Mesothelial cell of epicardium (in vitro differentiated cells): ENCODE measurements at places on chromosomes 11 and 22.

- DNase-seq, result no peak
These were observed 13.6 kb downstream of the SHISAL1 start for GRCh38 chr22:44299124-44299523.

GRCh38 chr11:62708793-62709192, 1.3 kb downstream of the GNG3 start:
- no peak for DNase-seq

- no peak for DNase-seq
These were observed 23.6 kb upstream of the ETS1 start for GRCh38 chr11:128610721-128611617.

DNA sequence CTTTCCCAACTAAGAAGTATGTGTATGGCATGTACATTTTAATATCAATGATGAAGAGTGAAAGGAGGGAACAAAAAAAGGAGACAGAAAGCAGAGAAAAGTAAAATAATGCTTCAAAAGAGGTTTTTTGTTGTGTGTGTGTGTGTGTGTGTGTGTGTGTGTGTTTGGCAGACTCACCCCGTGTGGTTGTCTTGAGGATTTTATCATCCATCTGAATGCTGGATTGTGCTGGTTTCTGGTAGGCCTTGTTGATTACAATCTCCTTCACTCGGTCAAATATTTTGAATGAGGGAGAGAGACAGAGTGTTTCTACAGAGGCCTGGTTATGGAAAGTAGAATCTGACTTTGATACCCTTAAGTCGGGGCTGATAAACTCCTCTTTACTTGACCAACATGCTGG, 128.5 kb downstream of the ENTHD1 start:
- DNase-seq, result no peak

- no peak for DNase-seq
These were observed 19.4 kb downstream of the NADSYN1 start for GRCh38 chr11:71472357-71472885.

DNA sequence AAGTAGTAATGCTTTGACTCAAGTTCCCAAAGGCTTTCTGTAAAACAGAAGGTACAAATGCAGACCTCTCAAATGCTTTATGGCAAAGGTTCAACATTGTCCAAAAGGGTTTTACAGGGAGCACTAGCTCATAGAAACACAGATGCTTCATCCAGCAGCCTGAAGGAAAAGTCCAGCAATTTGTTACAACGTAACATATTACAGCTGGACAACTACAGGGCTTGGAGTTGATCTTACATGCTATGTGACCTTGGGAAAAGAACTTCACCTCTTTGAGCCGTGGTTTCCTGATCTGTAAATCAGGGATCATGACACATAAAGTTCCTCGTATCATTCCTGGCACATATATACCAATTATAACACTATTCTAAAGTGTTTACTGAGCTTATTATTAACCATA, 84.9 kb downstream of the DDIAS start:
- no peak for DNase-seq

DNA sequence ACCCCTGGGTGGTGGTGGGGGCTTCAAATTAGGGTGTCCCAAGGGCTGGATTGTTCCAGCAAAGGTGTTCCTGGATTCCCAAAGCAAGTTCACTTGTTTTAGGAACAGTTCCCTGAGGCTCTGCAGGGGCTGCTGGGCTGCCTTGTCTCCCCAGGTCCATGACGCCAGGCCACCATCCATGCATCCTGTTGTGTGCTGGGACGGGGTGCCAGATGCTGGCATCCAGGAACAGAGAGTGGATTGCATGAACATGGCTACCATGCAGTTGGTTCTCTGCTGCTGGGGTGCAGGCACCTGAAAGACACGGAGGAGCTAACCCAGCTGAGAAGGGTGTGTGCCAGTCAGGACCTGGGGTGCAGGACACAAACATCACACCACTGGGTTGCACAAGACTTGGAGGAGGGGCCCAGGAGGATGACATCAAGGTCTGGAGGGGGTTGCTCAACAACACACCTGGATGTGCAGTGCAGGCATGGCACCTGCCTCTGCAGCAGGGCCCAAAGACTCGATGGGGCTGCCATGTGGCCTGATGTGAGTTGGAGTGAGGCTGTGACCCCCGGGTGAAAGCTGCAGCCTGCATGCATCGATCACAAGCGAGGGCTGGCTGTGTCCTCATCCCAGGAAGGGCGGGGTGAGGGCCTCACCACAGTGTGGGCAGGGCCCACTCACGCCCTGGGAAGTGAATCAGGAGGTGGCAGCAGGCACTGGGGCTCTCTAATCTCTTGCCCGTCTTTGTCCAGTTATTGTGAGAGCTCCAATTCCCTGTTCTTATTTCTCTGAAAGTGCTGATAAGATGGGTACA, 74.0 kb upstream of the CLDN5 start:
- no peak for DNase-seq

DNA sequence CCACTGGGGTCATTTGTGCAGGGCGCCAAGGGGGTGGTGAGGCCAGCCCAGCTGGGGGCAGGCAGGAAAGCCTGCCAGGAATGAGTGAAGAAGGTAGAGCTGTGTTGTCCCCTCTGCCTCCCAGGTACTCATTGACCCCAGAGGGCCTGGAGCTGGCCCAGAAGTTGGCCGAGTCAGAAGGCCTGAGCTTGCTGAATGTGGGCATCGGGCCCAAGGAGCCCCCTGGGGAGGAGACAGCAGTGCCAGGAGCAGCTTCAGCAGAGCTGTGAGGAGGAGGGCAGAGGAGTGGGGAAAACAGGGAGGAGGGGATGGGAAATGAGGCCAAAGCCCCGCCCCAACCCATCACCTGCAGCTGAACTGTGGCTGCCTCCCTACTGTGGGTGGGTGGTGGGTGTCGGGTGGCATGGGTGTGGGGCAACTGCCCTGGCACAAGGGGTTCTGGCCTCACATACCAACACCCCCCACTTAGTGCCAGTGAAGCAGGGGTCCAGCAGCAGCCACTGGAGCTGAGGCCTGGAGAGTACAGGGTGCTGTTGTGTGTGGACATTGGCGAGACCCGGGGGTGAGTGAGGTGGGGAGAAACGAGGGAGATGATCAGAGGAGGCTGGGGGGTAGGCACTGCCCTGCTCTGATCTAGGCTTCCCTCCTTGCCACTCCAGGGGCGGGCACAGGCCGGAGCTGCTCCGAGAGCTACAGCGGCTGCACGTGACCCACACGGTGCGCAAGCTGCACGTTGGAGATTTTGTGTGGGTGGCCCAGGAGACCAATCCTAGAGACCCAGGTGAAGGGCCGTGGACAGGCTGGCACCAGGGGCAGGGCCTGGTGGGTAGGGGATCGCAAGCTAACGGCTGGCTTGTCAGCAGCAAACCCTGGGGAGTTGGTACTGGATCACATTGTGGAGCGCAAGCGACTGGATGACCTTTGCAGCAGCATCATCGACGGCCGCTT, 3.0 kb downstream of the MUS81 start:
- no peak for DNase-seq

GRCh38 chr22:43745411-43745770, 66.7 kb downstream of the EFCAB6 start:
- DNase-seq, result no peak

- DNase-seq, result no peak
These were observed 54.1 kb downstream of the MYH9 start for GRCh38 chr22:36333644-36334043.

DNA sequence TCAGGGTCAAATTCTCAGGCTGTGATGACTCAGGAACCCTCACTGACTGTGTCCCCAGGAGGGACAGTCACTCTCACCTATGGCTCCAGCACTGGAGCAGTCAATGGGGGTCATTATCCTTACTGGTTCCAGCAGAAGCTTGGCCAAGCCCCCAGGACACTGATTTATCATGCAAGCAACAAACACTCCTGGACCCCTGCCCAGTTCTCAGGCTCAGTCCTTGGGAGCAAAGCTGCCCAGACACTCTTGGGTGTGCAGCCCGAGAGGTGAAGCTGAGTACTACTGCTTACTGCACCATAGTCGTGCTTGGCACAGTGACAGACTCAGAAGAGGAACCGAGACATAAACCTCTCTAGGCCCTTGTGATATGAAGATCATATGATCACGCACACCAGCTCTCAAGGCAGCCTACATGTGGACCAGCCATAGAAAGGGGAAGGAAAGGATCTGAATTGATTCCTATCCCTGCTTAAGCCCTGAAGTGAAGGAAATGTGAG, 58.2 kb downstream of the ZNF280B start:
- DNase-seq, result no peak

- no peak for DNase-seq
These were observed 298.3 kb downstream of the ETS1 start for GRCh38 chr11:128289048-128289447.

DNA sequence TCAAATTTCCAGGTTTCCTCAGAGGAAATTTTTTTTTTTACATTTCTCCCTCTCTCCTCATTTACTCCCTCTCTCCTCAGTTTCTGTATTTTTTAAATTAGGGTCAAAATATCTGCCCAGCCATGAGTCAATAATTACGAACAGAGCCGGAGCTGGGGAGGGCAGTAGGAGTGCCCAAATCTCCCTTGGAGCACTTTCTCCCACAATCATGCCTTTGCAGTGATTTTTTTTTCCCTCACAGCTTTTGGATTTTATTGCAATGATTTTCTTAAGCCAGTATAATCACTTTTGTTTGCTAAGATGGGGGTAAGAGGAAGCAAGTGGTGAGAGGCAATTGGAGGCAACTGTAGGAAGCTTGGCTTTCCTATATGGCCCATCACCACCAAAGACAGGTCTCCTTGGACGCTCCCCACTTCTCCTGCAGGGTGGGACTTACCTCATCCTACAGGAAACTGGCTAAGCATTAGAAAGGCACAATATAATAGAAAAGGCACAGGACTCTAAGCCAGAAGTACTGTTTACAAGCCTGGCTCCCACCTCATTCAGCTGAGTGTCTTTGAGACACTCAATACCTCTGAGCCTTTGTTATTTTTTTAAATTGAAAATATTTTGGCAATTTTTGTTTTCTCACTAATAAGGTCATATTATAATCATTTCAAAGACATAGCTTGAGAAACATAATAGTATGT, 192.6 kb upstream of the PITPNB start:
- no peak for DNase-seq

GRCh38 chr11:117520201-117520600, 192.5 kb downstream of the CEP164 start:
- DNase-seq, result no peak

DNA sequence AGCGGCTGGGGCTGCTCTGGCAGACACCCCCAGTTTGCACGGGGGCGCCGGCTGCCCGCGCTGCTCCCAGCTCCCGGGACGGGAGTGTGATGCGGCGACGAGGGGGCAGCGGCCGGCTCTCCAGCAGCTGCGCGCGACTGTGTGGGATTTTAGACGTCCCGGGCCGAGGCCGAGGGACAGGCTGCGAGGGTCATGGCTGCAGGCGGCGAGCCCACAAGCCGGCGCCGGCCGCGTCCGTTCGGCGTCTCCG, 159 bp downstream of the FZD4 start:
- no peak for DNase-seq

DNA sequence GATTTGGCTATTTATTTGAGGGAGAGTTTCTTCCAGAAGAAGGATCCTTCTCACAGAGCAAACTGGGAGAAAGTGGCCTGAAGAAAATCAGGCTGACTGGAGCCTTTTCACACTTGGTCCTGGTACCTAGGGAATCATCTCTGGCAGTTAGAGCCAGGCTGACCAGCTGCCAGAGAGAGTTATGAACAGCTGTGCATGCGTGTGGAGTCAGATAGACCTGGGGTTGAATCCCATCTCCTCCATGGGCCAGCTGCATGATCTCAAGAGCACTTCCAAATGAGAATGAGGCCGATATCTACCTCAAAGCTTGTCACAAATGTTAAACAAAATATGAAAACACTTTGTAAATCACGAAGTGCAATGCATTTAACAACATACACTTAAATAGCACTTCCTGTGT, 390.0 kb downstream of the TENM4 start:
- DNase-seq, result no peak

DNA sequence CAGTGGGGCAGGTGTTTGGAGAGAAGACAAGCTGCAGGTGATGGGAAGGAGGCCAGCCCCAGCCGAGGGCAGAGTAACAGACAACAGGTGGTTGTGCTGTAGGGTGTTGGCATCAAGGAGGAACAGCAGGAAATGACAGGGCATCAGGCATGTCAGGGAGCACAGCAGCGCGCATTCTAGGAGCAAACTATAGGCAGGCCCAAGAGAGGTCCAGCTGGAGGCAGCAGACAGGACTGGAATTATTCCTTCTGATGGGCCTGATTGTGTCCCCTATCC, 13.6 kb downstream of the ADM start:
- DNase-seq, result no peak

- DNase-seq, result peak; percentile 13
These were observed 82.9 kb downstream of the KCNQ1 start for GRCh38 chr11:2527621-2528291.

DNA sequence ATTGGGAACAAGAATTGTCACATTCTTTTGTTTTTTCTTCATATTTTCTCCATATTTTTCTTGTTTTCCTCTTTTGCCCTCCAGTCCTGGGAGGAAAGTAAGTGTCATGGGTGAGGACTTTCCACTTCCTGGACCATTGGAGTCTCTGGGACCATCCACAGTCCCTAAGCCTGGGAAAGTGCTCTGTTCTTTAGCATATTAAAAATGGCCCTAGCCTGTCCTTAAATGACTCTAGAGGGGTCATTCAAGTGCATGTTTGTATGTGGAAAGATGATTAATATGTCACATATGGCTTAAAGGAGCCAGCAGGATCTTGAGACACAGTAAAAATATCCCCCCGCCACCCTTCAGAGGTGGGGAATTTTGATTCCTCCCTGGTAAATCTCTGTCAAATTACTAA, 20.1 kb upstream of the SCGB1D1 start:
- DNase-seq, result no peak

DNA sequence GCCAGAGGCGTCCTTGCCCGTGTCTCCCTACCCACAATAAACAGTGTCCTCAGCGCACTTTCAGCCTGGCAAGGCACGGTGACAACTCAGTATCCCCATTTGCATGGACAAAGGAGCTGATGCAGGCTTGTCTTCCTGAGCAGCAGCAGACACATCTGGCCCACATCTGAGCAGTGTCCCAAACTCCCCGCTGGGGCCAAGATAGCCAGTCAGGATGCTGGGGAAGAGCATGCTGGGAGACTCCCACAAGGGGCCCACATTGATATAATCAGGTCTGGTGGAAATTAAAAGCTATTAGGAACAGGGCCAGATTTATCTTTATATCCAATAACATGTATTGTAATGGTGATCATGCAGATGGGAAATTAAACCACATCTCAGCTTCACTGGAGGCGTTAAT, 24.7 kb downstream of the DSCAML1 start:
- no peak for DNase-seq

GRCh38 chr11:63337070-63337469, 32.5 kb upstream of the SLC22A9 start:
- no peak for DNase-seq

DNA sequence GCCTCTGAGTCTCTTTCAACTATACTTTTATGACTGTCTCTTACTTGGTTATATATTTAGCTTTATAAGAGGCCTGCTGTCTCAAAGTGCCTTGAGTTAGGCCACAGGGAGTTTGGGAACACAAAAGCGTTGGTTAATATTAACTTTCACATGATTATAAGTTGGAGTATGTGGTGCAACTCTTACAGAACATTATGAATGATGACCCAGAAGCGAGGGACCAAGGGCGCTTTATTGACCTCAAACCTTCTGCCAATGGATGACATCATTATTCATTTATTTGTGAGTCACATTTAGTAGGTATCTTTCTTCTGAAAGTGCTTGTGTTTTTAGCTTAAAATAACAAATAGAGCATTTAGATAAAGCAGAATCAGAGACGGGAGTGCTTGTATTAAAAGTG, 298.0 kb upstream of the ZC3H12C start:
- DNase-seq, result no peak

GRCh38 chr11:65355776-65356393, 1.3 kb downstream of the TIGD3 start:
- no peak for DNase-seq

GRCh38 chr11:11808992-11809615, 32.7 kb upstream of the USP47 start:
- DNase-seq, result no peak
